ENCODE measurements at places on chromosomes 4 and X.

DNA sequence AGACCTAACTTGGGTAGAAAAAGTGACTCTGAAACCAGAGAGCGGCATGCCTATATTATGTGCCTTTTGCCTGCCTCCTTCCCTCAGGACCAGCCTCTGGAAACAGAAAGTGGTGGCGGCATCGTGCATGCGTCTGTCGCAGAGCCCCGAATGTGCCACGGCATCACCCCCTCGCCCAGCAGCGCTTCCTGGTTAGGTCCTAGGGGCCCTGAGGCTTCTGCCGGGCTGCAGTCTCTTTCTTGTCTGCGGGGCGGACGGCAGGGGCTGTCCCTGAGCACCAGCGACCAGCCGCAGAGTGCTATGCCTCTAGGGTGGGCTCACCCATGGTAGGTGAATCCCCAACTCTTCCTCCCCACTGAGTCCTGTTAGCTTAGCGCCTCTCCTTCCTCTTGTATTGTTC, 68.7 kb downstream of the VSIG4 start:
- no peak for DNase-seq

DNA sequence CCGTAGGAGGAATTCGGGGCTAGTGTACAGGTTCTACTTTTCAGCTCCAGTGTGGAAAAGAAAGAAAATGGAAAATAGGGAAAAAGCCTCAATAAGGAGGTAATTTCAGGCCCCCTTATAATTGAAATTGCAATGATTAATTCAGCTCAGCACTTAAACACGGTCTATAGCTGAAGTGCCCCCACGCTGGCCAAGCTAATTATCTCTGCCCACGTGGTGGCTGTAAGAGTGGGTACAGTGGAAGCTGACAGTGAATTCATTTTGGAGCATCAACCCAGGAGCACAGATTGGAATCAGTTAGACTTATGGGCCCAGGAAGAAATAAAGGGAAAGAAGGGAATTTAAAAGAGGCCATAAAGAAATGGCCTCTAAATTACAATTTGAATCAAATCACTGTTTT, 631.1 kb upstream of the CPEB2 start:
- no peak for DNase-seq

DNA sequence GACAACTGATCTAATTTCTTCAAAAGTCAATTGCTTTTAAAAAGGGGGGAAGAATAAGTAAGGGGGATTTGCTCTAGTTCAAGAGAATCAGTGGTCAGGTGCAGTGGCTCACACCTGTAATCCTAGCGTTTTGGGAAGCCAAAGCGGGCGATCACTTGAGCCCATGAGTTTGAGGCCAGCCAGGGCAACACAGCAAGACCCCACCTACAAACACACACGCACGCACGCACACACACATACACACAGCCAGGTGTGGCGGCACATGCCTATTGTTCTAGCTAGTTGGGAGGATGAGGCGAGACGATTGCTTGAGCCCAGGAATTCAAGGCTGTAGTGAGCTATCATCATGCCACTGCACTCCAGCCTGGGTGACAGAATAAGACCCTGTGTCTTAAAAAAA, 9.6 kb downstream of the GRSF1 start:
- no peak for DNase-seq

- no peak for DNase-seq
Measured at GRCh38 chrX:140354431-140355120, 150.3 kb downstream of the SOX3 start.

GRCh38 chrX:110173192-110174175, 144.4 kb downstream of the AMMECR1 start:
- no peak for DNase-seq

DNA sequence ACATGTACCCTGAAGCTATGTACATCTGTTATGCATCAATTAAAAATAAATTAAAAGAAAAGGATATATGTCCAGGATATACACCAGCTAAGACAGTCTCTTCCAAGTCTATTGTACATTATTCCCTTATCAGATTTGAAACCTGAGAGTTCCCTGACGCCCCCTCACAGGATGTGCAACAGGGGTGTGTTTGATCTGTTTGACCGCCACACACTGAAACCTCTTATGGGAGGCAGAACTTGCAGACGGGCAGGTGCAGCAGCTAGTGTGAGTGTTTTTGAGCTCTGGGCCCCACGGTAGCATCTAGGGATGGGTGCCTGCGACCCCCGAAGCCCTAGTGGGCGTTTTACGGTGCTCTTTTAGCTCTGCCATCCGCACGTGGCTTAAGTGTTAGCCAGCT, 4.7 kb downstream of the XG start:
- DNase-seq: no peak

- no peak for DNase-seq
Measured at GRCh38 chr4:75557696-75558095, 1.8 kb downstream of the ODAPH start.

- DNase-seq: no peak
Measured at GRCh38 chrX:148459343-148459742, 41.1 kb upstream of the AFF2 start.

- no peak for DNase-seq
Measured at GRCh38 chrX:2878563-2878962, 49.8 kb downstream of the GYG2 start.

DNA sequence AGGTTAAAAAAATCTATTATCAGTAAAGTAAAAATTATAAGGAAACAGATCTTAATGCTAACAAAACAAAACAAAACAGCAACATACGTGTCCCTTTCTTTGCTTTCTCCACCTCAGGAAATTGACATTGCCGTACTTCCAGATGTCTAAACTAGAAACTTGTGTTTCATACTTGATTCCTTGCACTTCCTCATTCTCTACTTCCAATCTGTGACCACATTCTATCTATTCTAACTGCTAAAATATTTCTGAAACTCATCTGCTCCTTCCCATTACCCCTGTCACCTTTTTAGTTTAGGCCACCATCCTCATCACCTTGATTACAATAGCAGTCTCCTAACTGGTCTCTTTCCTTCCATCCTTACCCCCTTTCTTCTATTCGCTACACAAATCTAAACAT, 22.5 kb upstream of the RPA4 start:
- DNase-seq: no peak

All from inflammatory macrophage treated with lipopolysaccharide for 1 hour (primary cell).